ENCODE measurements at places on chromosomes 4 and X.

DNA sequence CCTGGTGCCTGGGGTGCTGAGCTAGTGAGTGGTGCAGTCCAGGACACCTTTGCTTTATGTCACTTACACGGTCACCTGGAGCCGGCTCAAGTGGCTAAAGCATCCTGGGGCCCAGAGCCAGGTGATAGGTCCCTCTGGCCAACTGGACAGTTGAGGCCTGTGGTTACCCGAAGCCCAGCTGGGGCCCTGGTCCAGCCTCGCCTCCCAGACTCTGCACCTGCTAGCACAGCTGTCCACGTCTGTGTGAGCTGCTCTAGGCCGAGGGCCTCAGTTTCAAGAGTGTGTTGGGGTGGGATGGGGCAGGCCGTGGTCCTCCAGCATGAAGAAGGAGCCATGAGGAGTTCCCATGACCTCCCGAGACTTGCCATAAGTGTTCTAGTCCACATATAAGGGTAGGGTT lies 7.7 kb upstream of the ADD1 start:
- no peak for DNase-seq

GRCh38 chr4:151325111-151325948 lies at the start of gene SH3D19:
Gene SH3D19, minus strand, starts transcription at chr4:151325605. Its CDS starts 253 bp downstream, at chr4:151325352.
- DNase-seq = no peak

GRCh38 chr4:153408932-153409331 lies 57.2 kb upstream of the TMEM131L start:
- DNase-seq = no peak

GRCh38 chr4:9146967-9147366 lies 23.2 kb upstream of the FAM90A26 start:
- DNase-seq = no peak

DNA sequence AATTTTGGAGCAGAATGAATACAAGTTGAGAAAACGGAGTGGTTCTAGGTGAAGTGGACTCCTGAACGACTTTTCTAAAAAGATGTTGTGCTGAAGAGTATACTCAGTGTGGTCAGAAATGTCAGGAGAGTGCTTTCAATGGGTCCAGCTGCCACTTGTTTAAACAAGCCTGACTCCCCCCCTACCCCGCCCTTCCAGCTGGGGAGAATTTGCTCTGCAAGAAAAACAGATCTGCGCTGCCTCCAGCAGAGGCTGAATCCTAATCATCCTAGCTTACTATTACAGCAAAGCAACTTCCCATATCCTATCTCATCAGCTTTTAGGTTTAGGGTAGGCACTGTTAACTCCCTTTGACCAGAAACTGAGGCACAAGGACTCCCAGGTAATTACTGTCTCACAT lies 1.9 kb downstream of the MAP3K15 start:
- no peak for DNase-seq

- DNase-seq = no peak
Measured at GRCh38 chr4:754221-755120, 48.8 kb downstream of the PCGF3 start.

DNA sequence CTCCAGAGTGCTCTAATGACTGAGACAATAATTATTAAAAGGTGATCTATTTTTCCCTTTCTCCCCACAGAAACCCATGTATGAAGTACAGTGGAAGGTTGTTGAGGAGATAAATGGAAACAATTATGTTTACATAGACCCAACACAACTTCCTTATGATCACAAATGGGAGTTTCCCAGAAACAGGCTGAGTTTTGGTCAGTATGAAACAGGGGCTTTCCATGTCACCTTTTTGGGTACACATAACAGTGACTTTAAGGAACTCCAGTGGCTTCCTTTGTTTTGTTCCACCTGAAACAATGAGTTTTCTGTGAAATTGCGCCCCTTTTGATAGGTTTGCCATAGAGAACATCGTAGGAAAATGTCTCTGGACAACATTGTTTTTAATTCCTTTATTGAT lies 69.6 kb downstream of the KIT start:
- no peak for DNase-seq

DNA sequence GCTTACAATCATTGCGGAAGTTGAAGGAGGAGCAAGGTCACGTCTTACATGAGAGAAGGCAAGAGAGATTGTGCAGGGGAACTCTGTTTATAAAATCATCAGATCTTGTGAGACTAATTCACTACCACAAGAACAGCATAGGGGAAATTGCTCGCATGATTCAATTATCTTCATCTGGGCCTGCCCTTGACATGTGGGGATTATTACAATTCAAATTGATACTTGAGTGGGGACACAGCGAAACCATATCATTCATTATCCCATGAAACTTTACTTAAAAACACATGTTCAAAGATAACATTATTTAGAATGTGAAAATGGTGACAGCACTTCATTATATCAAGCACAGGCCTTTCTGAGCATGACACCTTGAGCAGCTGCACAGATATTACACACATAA lies 1087.8 kb downstream of the C4orf33 start:
- no peak for DNase-seq

DNA sequence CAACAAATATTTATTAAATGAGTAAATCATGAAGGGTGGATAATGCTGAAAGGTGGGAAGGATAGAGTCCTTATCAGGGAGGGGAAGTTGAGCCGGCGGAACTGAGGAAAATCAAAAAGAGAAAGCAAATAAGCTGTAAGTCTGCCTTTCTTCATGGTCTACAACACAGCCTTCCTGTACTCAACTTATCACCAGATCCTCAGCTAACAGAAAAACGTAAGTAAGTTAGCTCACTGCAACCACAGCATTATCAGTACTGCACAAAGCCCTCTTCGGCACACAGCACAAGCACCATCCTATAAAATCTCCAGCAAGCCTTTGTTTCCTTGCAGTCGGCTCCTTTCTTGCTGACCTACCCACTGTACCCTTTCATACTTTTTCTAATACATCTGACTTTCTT lies 70.3 kb downstream of the CRMP1 start:
- no peak for DNase-seq

DNA sequence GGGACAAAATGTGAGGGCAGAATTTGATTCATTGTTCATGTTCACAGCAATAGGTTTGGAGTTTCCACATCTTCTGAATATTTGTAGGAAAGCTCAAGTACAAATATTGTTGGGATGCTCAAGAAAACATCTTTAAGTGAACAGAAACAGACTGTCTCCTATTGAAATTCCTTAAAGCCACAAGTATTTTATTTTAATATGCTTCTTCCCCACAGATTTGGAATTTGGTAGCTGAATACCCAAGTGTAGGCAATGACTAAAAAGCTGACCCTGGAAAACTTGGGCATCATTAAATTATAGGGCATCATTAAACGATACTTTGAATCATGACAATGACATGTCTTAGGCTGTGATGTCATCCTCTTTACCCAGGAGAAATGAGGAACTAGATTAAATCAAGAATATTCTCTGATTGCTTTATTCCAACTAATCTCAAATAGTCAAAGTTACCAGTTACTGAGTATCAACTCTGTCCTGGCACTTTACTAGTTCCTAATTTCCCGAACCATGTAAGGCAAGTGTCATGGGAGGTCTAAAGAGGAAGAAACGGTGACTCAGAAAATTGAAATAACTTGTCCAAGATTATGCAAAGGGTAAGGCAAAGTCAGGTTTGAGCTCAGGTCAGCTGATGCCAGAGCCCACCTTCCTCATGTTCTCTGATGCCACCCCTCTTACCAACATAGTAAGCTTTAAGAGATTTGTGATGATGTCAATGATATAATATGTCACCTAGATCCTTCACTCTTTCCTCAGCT lies 223.1 kb upstream of the LEF1 start:
- no peak for DNase-seq

GRCh38 chrX:119643696-119644095 lies 37.5 kb upstream of the NKRF start:
- no peak for DNase-seq

GRCh38 chr4:175784986-175785525 lies 27.0 kb downstream of the GPM6A start:
- no peak for DNase-seq

- no peak for DNase-seq
Measured at GRCh38 chr4:40699648-40700047, 50.1 kb upstream of the NSUN7 start.

- DNase-seq = no peak
Measured at GRCh38 chr4:85495621-85496020, 20.7 kb downstream of the ARHGAP24 start.

- no peak for DNase-seq
Measured at GRCh38 chr4:137674066-137674465, 141.8 kb upstream of the PCDH18 start.

DNA sequence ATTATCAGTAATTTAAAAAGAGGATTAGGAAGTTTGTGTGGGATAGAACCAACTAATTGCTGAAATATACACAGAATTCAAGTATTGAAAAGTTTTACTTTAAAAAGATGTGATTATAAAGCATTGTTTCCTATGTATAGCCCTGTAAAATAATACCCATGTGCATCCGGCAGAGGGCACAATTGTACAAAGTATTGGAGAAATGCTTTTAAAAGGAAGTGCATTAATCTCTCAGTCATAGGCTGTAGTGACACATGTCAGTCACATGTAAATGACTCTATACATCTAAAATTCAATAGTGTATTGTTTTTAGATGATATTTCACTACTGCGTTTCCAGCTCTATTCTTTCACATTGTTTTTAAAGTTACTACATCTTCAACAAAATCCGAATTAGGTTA lies 9.7 kb upstream of the GEMIN8 start:
- peak; percentile 9 for DNase-seq

- DNase-seq = no peak
Measured at GRCh38 chrX:103400931-103401330, 24.6 kb downstream of the BEX3 start.

GRCh38 chr4:4492161-4492847 lies 49.5 kb downstream of the STX18 start:
- no peak for DNase-seq

DNA sequence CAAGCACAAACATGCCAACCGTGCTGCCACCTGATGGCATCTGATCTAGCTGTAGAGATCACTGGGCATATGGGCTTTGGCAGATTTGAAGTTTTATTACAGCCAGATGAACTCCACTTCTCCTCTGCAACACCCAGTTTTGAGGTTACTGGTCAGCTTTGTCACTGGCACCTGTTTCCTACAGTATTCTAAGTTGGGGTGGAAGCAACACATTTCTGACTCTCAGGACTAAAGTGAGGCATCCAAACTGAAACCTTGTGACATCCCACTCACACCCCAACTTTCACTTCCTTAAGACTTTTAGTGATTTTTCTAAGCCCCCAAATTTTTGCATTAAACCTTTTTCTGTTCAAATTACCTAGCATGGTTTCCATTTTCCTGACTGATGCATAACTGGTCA lies 115.1 kb upstream of the PCDH18 start:
- DNase-seq = no peak

- DNase-seq = no peak
Measured at GRCh38 chr4:86181585-86181984, 178.3 kb downstream of the MAPK10 start.

Measured in activated CD4-positive, CD25-positive, alpha-beta regulatory T cell (primary cell).